ENCODE measurements at places on chromosomes 16 and 17.

GRCh38 chr16:87493608-87494280 is 920 bp upstream of the ZCCHC14 start:
- DNase-seq: no peak

DNA sequence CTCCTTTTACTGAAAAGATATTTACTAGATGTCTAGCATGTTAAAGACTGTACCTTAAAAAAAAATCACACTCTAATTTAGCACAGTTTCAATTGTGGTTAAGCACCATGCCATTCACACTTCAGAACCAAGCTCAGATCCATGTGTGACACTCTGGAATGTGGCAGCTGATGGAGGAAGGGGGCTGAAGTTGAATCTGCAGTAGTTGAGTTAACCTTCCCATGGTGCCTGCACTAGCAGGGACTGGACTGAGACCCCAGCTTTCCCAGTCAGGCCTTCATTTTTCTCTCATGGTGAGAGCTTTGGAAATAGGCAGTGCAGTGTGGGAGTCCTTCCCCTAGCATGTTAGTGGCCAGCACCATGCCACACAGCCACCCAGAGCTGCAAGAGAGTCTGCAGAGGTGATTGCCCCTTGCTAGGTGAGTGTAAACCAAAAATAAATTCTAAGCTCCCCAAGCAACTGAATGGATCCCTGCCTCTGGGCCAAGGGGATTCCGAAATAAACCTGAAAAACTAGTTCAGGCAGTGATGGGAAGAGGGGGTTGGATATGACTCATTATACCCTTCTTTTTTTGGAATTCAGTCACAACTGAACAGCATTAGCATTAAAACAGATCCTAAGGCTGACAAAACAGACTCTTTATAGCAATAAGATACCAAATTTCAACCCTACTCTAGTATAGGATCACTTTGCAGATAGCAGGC is 208.5 kb downstream of the WWOX start:
- no peak for DNase-seq

DNA sequence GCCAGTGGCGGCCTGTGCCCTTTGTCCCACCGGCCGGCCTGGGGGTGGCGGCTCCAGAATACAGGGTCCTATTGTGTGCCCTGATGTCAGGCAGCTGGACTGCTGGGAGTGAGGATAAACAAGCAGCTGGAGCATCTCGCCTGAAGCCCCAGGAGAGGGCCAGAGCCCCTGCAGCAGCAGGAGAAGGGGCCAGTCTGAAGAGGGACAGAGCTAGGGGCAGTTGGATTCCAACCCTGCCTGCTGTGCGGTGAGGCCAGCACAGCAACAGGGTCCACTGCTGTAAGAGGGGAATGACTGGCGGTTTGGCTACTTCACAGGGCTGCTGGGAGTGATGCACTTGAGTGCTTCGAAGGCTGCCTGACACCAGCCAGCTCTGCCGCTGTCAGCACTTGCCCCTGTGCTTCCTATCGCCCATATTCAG is 25.0 kb downstream of the RAB11FIP4 start:
- DNase-seq: no peak

GRCh38 chr17:79090443-79091225 is 16.0 kb downstream of the ENGASE start:
- DNase-seq: peak; percentile 53

DNA sequence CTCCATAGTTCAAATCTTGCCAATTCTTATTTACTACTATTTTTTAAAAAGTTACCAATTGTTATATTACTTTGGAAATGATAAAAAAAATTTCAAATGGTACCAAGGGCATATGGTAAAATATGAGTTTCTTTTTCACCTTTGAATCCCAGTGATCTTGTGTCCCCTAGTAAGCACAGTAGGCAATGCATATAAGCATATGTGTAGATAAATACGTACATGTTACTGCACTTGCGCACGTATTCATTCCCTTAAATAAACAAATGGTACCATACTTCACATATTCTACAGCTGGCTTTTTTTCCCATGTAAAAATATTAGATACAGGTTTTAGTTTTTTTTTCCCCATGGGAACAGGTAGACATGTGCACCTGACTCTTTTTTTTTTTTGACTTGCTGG is 27.6 kb downstream of the HEATR9 start:
- no peak for DNase-seq

GRCh38 chr17:292531-293382 is 59.9 kb downstream of the RPH3AL start:
- DNase-seq: no peak

DNA sequence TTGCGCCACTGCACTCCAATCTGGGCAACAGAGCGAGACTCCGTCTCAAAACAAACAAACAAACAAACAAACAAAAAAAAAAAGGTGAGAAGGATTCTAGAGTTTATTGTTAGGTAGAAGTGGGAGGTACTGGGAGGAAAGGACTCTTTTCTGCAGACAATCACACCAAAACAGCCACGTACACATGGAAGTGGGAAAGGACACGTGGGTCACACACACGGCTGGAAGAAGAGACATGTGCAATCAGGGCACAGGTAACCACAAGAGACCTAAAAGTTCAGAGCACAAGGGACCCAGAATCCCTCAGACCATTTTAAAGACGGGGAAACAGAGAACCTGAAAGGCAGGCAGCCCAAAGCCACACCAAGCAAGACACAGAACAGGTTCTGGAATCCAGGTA is 20.5 kb downstream of the XYLT1 start:
- no peak for DNase-seq

DNA sequence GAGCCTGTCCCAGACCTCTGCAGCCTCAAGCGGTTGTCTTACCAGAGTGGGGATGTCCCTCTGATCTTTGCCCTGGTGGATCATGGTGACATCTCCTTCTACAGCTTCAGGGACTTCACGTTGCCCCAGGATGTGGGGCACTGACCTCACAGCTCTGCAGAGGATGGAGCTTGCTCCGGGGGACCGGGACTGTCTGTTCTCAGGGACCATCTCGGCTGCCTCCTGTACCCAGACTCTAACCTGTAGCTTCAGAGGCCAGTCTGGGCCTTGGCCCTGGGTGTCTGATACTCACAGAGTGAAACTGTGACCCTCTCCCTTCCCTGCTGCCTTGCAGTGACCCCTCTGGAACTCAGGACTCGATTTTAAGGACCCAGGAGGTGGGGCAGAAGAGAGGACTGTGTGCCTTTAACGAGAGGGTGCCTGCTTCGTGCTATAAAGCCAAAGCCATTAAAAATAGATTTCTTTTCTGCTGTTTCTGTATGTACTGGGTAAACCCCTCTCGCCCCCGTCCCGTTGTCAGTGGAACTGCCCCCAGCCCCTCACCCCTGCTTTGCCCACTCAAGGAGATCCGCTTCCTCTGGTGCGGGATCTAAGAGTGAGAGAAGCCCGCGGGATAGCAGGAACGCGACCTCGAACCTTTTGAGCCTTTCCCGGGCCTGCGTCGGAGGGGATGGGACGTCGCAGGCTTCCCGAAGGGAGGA is 1.1 kb upstream of the LLGL2 start:
- DNase-seq: no peak

DNA sequence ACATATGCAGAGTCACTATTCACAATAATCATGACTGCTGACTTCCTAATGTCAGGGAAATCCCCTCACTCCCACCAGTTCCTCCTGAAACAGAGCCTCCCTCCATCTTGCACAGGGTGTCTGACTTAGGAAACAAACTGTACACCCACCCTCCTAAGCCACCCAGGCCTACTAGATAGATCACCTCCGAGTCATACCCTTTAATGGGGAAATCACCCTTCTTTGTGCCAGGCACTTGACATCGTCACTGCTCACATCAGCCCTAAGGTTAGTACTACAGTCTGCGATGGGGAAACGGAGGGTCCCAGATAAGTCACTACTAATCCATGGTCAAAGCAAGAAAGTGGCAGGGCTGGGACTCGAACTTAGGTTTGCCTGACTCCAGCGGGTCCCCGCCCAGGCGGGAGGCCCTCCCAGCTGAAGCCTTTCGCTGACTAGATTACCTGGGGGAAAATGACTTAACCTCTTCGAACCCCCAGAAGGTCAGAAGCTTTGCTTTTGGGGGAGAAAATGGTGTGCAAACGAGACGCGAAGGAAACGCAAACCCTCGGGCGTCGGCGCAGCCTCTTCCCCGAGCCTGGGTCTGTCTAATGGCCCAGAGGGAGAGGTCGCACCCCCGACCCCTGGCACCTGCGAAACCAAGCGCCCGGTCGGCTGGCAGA is 3.4 kb upstream of the MLLT6 start:
- peak; percentile 9 for DNase-seq

GRCh38 chr17:27318633-27319032 is 24.7 kb downstream of the WSB1 start:
- DNase-seq: no peak

- DNase-seq: no peak
These were observed 14.4 kb downstream of the CARHSP1 start for GRCh38 chr16:8854298-8854948.

DNA sequence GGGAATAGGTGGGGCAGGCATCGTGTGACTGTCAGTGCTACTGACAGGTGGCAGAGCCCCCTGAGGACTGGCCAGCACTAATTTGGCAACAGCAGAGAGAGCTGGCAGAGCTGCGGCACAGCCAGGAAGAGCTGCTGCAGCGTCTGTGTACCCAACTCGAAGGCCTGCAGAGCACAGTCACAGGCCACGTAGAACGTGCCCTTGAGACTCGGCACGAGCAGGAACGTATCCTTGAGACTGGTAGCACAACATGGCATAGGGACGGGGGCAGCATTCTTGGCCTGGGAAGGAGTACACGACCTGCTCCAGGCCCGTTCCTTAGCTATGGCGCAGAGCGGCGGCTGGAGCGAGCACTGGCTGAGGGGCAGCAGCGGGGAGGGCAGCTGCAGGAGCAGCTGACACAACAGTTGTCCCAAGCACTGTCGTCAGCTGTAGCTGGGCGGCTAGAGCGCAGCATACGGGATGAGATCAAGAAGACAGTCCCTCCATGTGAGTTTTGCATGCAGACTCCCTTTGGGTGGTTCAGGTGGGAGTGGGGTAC is 3.0 kb upstream of the NRN1L start:
- no peak for DNase-seq

- DNase-seq: no peak
These were observed 23.2 kb downstream of the IGFBP4 start for GRCh38 chr17:40466298-40466971.

DNA sequence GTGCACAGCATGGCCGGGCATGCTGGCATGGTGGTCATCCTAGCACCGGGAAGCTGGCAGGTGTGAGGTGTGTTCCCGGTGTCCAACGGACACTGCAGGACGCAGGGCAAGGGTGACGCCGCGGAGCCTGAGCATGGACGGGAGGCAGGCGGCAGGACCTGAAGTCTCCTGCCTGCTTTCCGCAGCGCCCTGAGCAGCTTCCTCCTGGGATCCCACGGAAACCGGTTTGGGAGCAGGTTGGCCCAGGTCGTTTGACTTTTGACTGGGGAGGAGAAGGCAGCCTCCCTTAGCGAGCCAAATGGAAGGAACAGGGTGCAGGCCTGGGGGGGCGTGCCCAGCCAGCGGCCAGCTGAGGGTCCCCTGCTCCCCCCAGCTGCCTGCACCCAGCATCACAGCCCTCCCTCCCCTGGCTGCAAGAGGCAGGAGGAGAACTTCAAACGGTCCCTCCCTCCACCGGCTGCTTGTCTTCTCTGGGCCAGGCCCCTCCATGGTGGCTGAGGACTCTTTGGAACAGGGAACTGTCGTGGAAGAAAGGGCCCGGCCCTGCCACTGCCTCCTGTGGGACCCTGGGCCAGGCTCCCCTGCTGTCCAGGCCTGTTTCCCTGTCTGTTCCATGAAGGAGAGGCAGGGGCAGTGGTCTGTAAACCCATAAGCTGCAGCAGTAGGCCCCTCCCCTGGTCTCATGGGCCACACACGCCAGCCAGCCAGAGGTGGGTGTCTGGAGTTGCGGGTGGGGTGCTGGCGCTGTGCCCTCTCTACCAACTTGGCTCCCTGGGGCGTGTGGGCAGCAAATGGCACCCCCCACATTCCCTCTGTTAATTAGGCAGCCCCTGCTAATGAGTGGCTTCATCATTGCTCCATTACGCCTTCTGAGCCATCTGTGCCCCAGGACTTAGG is 7.8 kb upstream of the ADGRG1 start:
- no peak for DNase-seq

- DNase-seq: no peak
These were observed 81.5 kb upstream of the DHX40 start for GRCh38 chr17:59483860-59484259.

DNA sequence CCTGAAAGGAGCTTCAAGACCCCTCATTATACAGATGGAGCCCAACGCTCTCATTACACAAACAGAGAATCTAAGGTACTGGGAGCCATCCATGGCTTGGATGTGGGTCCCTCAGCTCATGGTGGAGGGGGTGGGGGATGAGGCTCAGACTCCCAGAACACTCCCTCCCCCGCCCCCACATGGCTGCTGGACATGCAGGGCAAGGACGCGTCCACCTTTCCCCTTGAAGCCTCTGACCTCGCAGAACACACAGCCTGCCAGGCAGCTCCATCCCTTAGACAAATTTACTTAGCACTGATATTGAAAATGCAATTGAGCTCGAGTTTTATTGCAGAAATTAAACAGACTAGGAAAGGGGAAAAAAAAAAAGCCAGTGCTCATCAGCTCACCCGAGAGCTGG is 203.9 kb downstream of the ZNF423 start:
- DNase-seq: no peak

DNA sequence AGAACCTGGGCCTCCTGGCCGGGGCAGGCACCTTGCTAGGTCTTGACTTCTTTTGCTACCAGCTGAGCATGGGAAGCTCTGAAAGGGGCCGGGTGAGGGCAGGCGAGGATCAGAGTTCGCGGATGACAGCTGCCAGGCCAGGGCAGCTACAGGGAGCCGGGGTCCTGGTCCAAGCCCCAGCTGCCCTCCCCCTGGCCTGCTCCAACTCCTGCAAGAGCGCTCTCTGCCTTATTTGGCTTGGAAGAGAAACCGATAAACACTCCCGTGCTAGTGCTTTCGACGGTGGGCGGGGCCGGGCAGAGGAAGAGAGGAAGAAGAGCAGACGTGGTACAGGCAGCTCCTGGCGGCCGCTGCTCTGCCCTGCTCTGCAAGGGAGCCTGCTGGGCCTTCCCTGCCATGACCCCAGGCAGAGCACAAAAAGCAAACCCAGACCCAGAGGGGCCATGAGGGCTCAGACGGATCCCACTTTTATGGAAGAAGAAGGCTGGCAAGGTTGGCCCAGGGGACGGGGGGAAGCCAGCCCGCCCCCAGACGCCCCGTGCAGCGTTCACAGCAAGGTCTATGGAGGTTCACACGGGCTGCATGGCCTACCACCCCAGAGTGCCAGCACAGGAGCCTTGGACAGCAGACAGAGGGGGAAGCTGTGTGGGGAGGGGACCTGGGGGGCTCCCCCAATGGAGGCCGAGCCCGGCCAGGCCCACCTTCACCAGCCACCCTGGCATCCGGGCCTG is 25.6 kb downstream of the PIEZO1 start:
- no peak for DNase-seq

DNA sequence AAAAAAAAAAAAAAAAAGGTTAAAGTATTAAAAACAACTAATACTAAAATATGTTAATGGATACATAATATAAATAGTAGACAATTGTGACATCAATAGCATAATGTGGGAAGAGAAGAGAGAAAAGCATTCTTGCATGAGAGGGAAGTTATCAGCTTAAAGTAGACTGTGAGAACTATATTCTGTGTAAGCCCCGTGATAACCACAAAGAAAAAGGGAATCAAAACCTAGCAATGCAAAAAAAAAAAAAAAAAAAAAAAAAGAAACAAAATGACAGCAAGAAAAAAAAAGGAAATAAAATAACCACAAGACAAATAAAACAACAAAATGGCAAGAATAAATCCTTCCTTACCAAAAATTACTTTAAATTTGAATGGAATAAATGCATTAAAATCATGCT is 39.8 kb upstream of the MYLK3 start:
- no peak for DNase-seq

Data from AG08395 (cell line).